IPS DF 19.7 (cell line): ENCODE measurements at places on chromosomes 16 and 17.

- DNase-seq: no peak
These were observed 136.6 kb upstream of the RPH3AL start for GRCh38 chr17:488993-489757.

- no peak for DNase-seq
These were observed 9.4 kb downstream of the LPO start for GRCh38 chr17:58247511-58248363.

GRCh38 chr17:42908872-42909700 is 8.5 kb downstream of the G6PC1 start:
- no peak for DNase-seq

DNA sequence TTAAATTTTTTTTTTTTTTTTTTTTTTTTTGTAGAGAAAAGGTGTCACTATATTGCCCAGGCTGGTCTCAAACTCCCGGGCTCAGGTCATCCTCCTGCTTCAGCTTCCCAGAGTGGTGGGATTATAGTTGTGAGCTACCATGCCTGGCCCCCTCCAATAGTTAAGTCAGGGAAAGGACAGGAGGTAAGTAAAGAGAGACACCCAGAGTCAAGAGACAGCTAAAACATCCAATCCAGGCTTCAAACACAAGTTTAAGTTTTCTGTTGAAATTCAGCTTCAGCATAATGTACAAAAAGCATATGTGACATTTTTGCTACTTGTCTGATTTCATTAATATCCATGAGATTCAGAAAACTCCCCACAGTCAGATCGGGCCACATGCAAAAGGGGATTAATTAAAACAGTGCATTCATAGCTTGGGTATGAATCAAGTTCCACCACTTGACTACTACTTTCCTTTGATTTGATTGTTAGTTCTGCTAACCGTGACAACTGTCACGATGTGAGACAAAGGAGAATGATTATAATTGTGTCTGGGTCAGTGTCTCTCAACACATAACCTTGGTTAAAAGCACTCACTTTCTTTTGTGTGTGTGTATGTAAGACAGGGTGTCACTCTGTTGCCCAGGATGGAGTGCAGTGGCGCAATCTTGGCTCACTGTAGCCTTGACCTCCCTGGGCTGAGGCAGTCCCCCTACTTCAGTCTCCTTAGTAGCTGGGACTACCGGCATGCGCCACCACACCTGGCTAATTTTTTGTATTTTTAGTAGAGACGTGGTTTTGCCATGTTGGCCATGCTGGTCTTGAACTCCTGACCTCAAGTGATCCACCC is 184.9 kb downstream of the PARN start:
- DNase-seq: no peak

DNA sequence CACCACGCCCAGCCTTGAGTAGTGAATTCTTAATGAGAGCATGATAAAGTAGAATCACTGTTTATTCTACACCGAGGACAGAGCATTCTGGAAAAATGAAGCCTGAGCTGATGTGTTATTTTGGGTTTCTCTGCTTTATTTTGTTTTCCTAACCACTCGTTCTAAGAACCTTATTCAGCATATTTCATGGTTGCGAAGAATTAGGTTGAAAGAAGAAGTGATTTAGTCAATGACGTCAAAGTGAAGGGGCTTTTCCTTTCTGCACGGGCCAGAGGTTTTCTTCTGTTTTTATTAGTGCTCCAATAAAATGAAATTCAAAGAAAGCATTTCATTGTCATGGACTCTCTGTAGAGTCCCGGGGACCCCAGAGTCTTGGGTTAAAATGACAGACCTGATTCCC is 178.5 kb downstream of the MAF start:
- DNase-seq: no peak

GRCh38 chr16:48542020-48542473 is 67.9 kb downstream of the N4BP1 start:
- DNase-seq: no peak

DNA sequence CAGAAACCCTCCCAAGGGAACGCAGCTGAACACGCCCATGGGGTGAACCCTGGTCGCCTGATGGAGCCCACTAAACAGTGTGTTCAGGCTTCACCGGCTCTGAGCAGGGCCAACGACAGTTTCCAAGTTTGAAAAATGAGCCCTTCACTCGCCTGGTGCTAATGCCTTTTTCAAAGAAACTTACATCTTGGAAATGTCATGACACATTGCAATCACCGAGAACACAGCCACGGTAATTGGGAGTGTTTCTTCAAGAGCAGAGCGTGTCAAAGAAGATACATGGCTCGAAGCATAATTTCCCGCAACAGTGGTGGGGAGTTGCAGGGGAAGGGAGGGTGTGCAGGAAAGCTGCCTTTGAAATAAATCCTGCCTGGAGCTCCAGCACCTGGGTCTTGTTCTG is 463.2 kb downstream of the TMEM114 start:
- DNase-seq: no peak

GRCh38 chr17:44266402-44267164 is 1.4 kb downstream of the SLC4A1 start:
- no peak for DNase-seq

- no peak for DNase-seq
These were observed 727 bp downstream of the CORO7 start for GRCh38 chr16:4415538-4416199.

- no peak for DNase-seq
These were observed 31.6 kb downstream of the TEKT3 start for GRCh38 chr17:15309793-15310192.

DNA sequence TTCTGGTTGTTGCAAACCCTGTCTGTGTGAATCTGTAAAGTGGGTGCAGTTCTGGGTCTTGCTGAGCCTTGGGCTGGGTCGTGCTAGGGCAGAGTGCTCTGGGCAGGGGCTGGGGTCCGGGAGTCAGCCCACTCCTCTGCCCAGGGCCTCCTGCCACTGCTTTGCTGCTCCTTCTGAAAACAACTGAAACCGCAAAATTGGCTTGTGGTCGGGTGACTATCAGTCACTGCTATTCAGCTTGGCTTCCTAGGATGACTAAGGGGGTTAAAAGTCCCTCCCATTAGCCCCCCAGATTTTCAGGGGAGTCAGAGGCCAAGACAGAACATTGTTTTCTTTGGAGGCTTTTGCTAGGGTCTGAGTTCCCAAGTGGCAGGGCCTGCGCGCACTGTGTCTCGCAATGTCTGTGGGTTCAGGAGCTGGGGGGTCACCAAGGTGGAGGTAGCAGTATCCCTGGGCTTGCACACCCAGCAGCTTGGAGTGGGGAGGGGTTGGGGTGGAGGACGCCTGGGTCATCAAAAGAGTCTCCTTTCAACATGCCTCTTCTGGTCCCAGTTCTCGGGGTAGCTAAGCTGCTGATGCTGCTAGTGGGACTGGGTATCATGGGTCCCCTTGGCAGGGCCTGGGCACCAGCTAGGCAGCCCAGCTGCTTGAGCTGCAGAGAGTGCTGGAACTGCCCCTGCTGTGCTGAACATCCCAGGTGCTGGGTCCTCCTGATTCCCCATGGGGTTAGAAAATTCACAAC is 13.5 kb upstream of the TBX21 start:
- DNase-seq: no peak
